NCI-H1436 treated with DMSO at 0.1 percent for 48 hours (cell line): ENCODE measurements at places on chromosomes 4 and X.

DNA sequence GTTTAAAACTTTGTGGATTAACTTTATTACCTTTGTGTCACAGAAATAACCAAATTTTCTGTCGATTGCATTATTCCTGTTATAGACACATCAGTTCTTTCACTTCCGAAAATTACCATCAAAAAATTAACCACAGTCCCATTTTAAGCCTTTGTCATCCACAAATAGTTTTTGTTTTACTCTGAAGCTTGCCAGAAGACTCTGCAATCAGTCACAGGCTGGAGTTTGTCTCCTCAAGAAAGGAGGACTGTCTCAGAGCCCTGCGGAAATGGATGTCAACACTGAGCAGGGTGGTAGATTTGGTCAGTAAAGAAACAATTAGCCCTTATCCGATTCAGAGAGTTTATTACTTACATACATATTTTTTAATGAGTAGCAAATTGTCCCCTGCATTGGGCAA, 20.1 kb upstream of the TCEAL4 start:
- DNase-seq = no peak

- DNase-seq = no peak
These were observed 623.5 kb downstream of the FSTL5 start for GRCh38 chr4:161540265-161540664.

DNA sequence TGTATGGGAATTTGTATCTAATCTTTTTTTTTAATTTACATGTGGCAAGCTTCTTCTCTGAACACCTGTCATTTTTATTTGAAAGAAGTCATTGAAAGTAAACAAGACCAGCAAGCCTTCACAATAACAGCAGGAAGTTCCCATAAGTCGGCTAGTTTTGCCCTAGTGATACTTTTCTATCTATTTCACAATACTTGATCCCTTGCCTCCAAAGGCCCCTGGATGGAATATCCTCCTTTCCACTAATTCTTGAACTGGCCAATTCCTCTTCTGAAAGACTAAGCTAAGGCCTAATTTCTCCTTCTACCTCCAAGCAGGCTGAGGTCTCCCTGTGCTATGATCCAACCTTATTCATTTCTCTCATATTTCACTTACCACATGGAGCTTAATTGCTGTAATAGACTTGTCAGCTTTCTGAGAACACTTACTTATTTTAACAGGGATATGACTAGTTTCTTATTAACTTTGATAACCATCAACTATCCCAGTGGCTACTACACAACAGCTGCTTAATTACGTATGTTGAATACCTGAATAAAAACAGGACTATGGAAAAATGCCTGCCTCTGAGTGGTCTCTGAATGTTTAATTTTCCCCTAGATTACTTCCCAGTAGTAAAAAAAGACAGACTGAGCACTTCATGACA, 194.2 kb downstream of the MAD2L1 start:
- no peak for DNase-seq

GRCh38 chr4:142697928-142698327, 148.2 kb downstream of the INPP4B start:
- DNase-seq = no peak

GRCh38 chrX:129785160-129785947, 5.6 kb downstream of the SASH3 start:
- no peak for DNase-seq

DNA sequence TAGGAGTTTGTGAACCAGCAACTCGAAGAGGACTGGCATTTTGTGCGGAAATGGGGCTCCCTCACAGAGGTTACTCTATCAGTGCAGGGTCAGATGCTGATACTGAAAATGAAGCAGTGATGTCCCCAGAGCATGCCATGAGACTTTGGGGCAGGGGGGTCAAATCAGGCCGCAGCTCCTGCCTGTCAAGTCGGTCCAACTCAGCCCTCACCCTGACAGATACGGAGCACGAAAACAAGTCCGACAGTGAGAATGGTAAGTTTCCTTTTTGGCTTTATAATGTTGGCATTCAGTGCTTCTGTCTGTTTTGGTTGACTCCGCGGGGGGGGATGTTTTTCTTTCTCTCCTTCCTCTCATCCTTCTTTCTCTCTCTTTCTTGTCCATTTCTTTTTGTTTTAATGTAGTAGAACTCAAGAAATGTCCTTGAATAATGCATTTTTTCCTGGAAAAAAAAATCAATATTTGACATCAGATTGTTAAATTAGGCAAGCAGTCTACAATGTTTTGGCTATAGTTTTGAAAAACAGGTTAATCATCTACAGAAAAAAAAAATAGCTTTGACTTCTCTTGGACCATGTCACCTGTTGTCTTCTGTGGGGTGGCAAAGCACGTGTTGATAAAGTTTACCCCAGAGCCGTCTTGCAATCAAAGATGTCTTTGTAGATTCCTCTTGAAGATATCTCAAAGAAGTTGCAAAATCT, 103.6 kb downstream of the TENM3 start:
- no peak for DNase-seq

GRCh38 chrX:630007-630611, 482 bp upstream of the SHOX start:
- DNase-seq = no peak

DNA sequence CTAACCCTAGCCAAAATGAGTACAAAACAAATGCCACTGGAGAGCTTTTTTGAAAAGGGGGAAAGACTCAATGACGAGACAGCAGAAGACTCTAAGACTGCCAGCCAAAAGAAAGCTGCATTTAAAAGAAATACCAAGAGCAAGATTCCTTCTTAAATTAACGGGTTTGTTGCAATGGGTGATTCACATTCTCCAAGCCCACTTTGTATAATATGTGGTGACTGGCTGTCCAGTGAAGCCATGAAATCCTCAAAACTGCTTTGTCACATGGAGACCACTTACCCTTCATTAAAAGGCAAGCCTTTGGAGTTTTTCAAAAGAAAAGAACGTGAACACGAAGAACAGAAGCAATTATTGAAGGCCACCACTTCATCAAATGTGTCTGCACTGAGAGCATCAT, 68.2 kb downstream of the MRPL1 start:
- no peak for DNase-seq

GRCh38 chr4:56148428-56148827, 199.7 kb downstream of the CEP135 start:
- no peak for DNase-seq

- no peak for DNase-seq
These were observed 1.6 kb downstream of the MED14 start for GRCh38 chrX:40733706-40734105.

DNA sequence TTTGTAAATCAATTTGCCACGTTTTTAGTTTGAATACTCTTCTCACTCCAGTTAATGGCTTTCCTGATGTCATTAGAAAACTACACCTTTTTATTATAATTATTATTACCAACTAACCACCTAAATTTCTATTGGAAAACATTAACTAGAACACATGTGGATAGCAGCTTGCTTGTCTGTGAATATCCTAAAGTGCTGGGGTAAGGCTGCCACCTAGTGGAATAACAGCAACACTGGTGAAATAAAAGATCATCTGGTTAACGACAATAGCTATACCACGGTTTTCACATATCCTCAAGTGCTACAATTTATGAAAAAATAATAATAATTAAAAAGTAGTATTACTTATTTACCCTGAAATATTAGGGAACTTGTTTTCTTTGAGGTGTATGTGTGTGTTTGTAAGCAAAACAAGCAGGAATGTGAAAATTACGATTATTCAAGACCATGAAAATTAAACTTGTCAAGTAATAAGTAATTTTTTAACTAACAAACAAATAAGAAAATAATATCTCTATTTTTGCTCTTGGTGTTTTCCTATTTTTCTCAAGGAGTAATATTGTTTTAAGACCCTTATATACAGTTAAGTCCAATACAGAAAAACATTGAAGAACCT, 130.1 kb upstream of the TECRL start:
- DNase-seq = peak; percentile 4

DNA sequence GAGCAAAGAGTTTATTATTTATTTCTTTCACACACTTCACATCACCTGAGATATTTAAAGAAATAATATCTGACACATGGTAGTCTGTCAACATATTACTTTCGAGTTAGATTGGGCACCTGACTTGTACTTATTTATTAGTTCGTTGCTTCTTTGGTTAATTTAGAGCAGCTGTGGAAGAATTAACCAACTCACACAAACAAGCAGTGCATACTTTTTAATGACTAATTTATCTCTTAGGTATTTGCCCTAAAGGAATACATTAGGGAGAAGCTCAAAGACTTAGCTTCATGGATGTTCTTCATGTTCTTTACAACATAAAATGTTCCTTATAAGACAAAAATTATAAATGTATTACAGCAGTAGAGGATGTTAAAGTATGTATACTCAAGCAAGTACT, 242.9 kb downstream of the ARHGAP24 start:
- DNase-seq = no peak

DNA sequence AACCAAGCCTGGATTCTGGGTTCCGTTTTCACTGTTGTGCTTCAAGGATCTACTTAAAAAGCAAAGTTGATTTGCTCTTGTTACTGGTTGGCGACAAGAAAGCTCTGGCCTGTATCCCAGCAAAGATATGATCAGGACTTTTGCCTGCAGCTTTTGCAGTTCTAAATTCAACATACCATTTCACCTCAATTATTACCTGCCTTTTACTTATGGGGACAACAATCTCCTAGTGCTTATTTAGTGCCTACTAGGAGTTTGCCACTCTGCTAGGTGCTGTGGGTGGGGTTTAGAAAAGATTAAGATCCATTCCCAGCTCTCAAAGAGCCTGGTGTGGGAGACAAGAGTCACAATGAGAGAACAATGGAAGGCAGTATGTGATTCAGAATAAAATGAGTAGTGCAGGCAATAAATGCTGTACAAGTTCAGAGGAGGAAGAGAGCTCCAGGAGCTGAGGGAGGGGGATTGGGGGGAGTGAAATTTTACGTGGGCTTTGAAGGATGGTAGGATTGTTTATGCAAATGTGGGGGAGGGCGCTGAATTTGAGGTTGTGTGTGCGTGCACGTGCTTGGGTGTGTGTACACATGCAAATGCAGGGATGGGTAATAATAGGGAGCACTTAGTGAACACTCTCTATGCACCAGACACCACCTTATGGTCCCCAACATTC, 5.0 kb upstream of the TMEM164 start:
- DNase-seq = peak; percentile 77

GRCh38 chr4:170662250-170662649, 572.5 kb upstream of the AADAT start:
- no peak for DNase-seq
